ENCODE measurements at places on chromosomes 12 and 14.

GRCh38 chr14:58193542-58193941 lies 6.4 kb upstream of the ACTR10 start:
- no peak for DNase-seq
- peaks cover 2% of the 10 kb centered on the region for H3K4me1 ChIP-seq
- H3K36me3 ChIP-seq: no peaks in the 10 kb centered on the region
- H3K27me3 ChIP-seq: no peaks in the 10 kb centered on the region
- H3K4me3 ChIP-seq: no peak overlapping the region

DNA sequence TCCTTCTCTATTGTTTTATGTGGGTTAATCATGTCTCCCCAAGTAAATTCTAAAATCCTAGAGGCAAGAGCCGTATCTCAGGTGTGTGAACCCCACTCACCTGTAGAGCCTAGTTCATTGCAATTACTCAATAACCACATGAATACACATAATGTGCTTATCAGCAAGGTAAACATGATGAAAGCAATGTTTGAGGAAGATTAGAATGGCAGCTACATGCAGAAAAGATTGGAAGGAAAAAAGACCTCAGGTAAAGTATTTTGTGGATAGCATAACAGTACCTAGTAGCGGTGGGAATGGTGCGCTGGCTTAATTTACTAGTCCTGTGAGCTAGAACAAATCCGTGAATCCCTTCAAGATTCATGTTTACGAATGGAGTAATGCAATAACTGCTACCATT lies 5.3 kb upstream of the KRAS start:
- H3K27me3 ChIP-seq: no peaks in the 10 kb centered on the region
- H3K4me3 ChIP-seq: no peak overlapping the region
- no peaks in the 10 kb centered on the region for H3K36me3 ChIP-seq

- no peak for DNase-seq
- no peak overlapping the region for H3K27ac ChIP-seq
- no peaks in the 10 kb centered on the region for H3K36me3 ChIP-seq
Measured at GRCh38 chr14:74241652-74242017, 2.4 kb downstream of the VSX2 start.

DNA sequence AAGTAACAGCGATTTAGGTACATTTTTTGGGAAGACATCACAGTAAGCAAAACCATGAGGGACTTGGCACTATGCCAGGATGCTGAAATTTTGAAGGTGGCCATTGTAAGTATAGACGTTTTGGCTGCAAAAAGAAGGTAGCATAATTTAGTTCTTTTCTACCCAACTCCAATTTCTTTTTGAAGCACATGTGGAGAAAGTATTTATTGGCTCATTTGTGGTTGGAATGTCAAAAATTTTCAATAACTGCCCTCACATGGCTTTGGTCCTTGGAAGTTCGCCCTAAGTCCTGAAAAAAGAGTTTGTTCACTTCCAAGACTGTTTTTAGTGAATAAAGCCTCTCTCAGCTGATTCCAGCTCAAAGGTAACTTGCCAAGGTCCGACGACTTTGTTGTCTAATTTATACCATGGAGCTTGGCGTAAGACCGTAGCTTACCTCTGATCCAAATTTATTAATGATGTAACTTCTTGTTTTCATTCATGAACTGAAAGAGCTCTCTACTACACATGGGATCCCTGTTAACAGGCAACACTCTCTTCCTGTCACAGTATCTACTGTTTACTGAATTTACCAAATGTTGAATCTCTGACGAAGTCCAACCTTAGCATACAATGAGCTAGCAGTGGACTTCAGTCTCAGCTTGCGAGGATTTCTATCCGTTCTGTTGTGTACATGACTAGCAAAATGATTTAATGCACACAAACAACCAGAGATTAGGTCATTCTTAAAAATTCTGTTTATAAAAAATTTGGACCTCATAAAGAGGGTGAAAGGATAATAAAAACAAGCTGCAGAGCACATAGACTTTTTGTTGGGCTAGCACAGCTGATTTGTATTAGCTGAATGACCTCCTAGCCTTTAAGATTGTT lies 49.0 kb downstream of the MSRB3 start:
- no peaks in the 10 kb centered on the region for H3K27me3 ChIP-seq
- DNase-seq: no peak
- H3K27ac ChIP-seq: no peak overlapping the region
- H3K4me1 ChIP-seq: no peaks in the 10 kb centered on the region
- no peaks in the 10 kb centered on the region for H3K36me3 ChIP-seq

- H3K4me1 ChIP-seq: peaks cover 8% of the 10 kb centered on the region
- no peaks in the 10 kb centered on the region for H3K36me3 ChIP-seq
- no peak overlapping the region for H3K27ac ChIP-seq
- peaks cover 25% of the 10 kb centered on the region for H3K27me3 ChIP-seq
Measured at GRCh38 chr14:94543449-94544124, 17.7 kb upstream of the SERPINA4 start.

- H3K4me3 ChIP-seq: no peak overlapping the region
- no peak overlapping the region for H3K27ac ChIP-seq
- no peaks in the 10 kb centered on the region for H3K36me3 ChIP-seq
Measured at GRCh38 chr14:22200977-22201605, 387.9 kb downstream of the DAD1 start.

DNA sequence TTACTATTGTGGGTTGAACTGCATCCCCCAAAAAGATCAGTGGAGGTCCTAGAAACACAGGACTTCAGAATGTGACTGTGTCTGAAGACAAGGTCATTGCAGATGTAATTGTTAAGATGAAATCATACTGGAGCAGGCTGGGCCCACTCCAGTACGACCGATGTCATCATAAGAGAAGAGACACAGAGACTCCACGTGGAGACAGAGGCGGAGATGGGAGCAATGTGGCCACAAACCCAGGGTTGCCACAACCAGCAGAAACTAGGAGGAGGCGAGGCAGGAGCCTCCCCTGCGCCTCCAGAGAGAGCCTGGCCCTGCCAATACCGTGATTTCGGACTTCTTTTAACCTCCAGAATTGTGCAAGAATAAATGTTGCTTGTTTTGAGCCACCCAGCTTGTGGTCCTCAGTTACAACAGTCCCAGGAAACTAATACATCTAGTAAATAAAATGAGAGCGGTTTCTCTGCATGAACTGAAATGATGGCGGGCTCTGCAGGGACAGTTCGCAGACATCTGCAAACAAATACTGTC lies 25.7 kb upstream of the FZD10 start:
- no peak for DNase-seq
- no peak overlapping the region for H3K27ac ChIP-seq
- H3K27me3 ChIP-seq: no peaks in the 10 kb centered on the region
- no peaks in the 10 kb centered on the region for H3K36me3 ChIP-seq

GRCh38 chr14:94203473-94204210 lies 29.5 kb downstream of the PPP4R4 start:
- no peaks in the 10 kb centered on the region for H3K4me1 ChIP-seq
- no peak overlapping the region for H3K4me3 ChIP-seq
- H3K36me3 ChIP-seq: no peaks in the 10 kb centered on the region
- peaks cover 5% of the 10 kb centered on the region for H3K27me3 ChIP-seq

DNA sequence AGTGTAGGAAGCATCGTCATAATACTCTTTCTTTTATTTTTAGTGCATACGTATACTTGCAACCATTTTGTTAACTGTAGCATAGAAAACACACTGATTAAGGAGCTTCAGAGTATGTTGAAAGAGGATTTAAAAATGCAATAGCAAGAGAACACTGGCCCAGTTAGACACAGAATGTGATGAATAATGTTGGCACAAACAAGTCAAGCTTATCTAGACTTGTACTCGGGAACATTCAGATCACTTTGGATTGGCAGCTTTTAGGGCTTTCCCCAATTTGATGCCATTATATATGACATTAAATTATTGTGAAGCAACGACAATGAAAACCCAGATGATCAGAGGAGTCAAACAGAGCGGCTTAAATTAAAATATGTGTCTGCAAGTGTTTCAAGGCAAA lies 468.1 kb downstream of the PRKD1 start:
- no peak for DNase-seq
- no peak overlapping the region for H3K4me3 ChIP-seq
- H3K36me3 ChIP-seq: no peaks in the 10 kb centered on the region

DNA sequence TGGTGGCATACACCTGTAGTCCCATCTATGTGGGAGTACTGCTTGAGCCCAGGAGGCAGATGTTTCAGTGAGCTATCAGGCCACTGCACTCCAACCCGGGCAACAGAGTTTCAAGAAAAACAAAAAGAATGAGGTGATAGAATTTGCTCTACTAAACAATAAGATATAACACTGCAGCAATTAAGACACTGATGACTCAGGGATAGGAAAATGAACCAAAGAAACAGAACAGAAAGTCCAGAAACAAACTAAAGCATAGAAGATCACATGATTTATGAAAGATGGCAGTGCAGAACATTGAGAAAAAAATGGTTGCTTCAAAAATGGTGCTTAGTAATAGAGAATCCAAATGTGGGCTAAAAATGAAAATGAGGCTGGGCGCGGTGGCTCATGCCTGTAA lies 65.2 kb upstream of the AP4S1 start:
- DNase-seq: no peak
- peaks cover 25% of the 10 kb centered on the region for H3K4me1 ChIP-seq
- H3K27me3 ChIP-seq: no peaks in the 10 kb centered on the region
- no peak overlapping the region for H3K27ac ChIP-seq
- peaks cover 39% of the 10 kb centered on the region for H3K36me3 ChIP-seq

GRCh38 chr12:42010257-42010656 lies 134.4 kb downstream of the GXYLT1 start:
- no peak overlapping the region for H3K27ac ChIP-seq
- H3K4me3 ChIP-seq: no peak overlapping the region
- H3K27me3 ChIP-seq: no peaks in the 10 kb centered on the region

- no peaks in the 10 kb centered on the region for H3K4me1 ChIP-seq
- no peaks in the 10 kb centered on the region for H3K36me3 ChIP-seq
- H3K27me3 ChIP-seq: no peaks in the 10 kb centered on the region
- no peak for DNase-seq
- no peak overlapping the region for H3K4me3 ChIP-seq
- no peak overlapping the region for H3K27ac ChIP-seq
Measured at GRCh38 chr12:38633511-38633910, 271.9 kb downstream of the CPNE8 start.

GRCh38 chr14:24246765-24247212 lies 4.4 kb upstream of the TINF2 start:
- DNase-seq: no peak
- H3K4me3 ChIP-seq: no peak overlapping the region
- H3K27me3 ChIP-seq: no peaks in the 10 kb centered on the region
- peaks cover 9% of the 10 kb centered on the region for H3K36me3 ChIP-seq
- H3K4me1 ChIP-seq: peaks cover 16% of the 10 kb centered on the region
- H3K27ac ChIP-seq: peak overlapping the region; percentile 60

GRCh38 chr12:70741256-70741655 lies 104.0 kb upstream of the PTPRB start:
- H3K27me3 ChIP-seq: no peaks in the 10 kb centered on the region
- DNase-seq: no peak
- no peak overlapping the region for H3K27ac ChIP-seq
- no peaks in the 10 kb centered on the region for H3K4me1 ChIP-seq
- H3K4me3 ChIP-seq: no peak overlapping the region

DNA sequence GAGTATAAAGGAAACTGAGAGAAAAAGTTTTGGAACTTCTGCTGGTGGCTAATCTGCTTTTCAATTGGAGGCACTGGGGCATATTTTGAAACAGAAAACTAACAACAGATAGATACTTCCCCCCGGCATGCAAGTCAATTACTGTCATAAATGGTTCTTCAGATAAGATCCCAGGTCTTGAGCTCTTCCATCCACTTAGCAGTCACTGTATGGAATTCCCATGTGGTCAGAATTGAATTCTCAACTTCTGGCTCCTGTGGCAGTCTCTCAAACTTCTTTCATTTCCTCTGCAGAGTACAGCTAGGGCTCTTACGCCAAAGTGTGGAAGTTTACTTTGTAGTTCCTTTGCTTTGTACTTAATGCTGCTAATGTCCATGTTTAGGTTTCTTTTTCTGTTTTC lies 452.2 kb downstream of the IPO8 start:
- H3K27ac ChIP-seq: no peak overlapping the region
- DNase-seq: no peak
- no peak overlapping the region for H3K4me3 ChIP-seq
- H3K4me1 ChIP-seq: no peaks in the 10 kb centered on the region
- no peaks in the 10 kb centered on the region for H3K36me3 ChIP-seq

- DNase-seq: no peak
- no peak overlapping the region for H3K27ac ChIP-seq
Measured at GRCh38 chr12:118299791-118300460, 72.8 kb downstream of the TAOK3 start.

GRCh38 chr14:93160353-93160801 lies 24.3 kb downstream of the MOAP1 start:
- H3K27me3 ChIP-seq: no peaks in the 10 kb centered on the region
- H3K27ac ChIP-seq: no peak overlapping the region
- H3K4me3 ChIP-seq: no peak overlapping the region
- no peak for DNase-seq
- no peaks in the 10 kb centered on the region for H3K36me3 ChIP-seq

- no peaks in the 10 kb centered on the region for H3K36me3 ChIP-seq
- H3K4me3 ChIP-seq: no peak overlapping the region
- H3K27me3 ChIP-seq: peaks cover 16% of the 10 kb centered on the region
- H3K27ac ChIP-seq: no peak overlapping the region
- no peak for DNase-seq
Measured at GRCh38 chr14:52310541-52310940, 3.6 kb upstream of the PTGER2 start.

- no peak overlapping the region for H3K27ac ChIP-seq
- peaks cover 47% of the 10 kb centered on the region for H3K4me1 ChIP-seq
- no peaks in the 10 kb centered on the region for H3K36me3 ChIP-seq
- H3K4me3 ChIP-seq: no peak overlapping the region
- no peak for DNase-seq
Measured at GRCh38 chr12:132187646-132188450, 43.6 kb downstream of the NOC4L start.

DNA sequence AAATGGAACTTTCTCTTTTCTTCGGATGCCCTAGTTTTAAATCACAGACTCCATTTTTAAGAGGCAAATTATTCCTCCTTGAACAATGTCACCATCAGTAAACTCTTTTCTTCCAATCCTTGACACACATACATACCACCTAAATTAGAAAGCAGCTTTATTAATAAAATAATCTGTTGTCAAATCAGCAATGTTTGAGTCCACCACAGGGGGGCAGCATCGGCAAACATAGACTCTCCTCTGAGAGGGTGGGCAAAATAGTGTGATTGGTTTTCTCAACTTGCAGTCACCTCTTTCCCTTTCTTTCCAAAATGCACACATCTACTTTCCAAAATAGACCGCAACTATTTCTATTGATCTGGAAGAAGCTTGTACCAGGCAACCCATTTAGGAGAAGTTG lies 438.4 kb upstream of the OR4E1 start:
- no peak overlapping the region for H3K4me3 ChIP-seq
- H3K4me1 ChIP-seq: no peaks in the 10 kb centered on the region
- H3K36me3 ChIP-seq: no peaks in the 10 kb centered on the region

DNA sequence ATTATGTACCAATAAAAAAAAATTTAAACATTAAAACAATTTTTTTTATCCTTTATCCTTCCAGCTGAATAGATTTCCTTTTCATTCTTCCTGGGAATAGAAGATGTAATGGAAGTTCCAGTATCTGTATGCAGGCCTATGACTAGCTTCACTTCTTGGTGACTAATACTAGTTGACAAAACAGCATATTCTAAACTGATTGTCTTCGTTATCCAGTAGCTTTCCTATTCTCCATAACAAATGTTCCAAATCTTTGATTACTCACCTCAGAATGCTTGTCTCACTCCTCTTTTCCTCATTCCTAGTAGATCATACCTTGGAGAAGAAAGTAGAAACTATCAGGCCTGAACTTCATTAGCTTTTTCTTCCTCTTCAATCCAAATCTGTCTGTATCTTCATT lies 70.7 kb downstream of the PLEKHA5 start:
- no peaks in the 10 kb centered on the region for H3K4me1 ChIP-seq
- H3K27me3 ChIP-seq: no peaks in the 10 kb centered on the region
- no peaks in the 10 kb centered on the region for H3K36me3 ChIP-seq
- H3K4me3 ChIP-seq: no peak overlapping the region
- no peak for DNase-seq
- H3K27ac ChIP-seq: no peak overlapping the region

- H3K4me3 ChIP-seq: no peak overlapping the region
- no peaks in the 10 kb centered on the region for H3K4me1 ChIP-seq
- H3K36me3 ChIP-seq: no peaks in the 10 kb centered on the region
Measured at GRCh38 chr14:97275276-97275675, 478.1 kb downstream of the VRK1 start.

Measured in spleen (tissue), 13 donors.